Epithelial cell of alveolus of lung (primary cell): ENCODE measurements at places on chromosomes 3 and 15. TPM values are rescaled to one million over a fixed set of nuclear protein-coding genes. Genes with fewer than 3 reads are reported as not detected.

The PEX5L gene
- not detected in 2 replicates for total RNA-seq

The SLC15A2 gene
- under 0.01 TPM in 1 of 2 replicates, not detected in the other for total RNA-seq

The ISG20 gene
- total RNA-seq, result 3.9 and 7.4 TPM in 2 replicates

The SEC61A1 gene
- 217 and 371 TPM in 2 replicates for total RNA-seq

The HHLA2 gene
- 0.26 TPM in 1 of 2 replicates, not detected in the other for total RNA-seq

The IMPG2 gene
- total RNA-seq, result under 0.01 and 0.24 TPM in 2 replicates

The GABPB1 gene
- total RNA-seq, result 16.9 and 31.7 TPM in 2 replicates

The CAMK1 gene
- total RNA-seq, result 24.8 and 31.1 TPM in 2 replicates

The EFCC1 gene
- total RNA-seq, result 0.65 and 10.5 TPM in 2 replicates

The A4GNT gene
- total RNA-seq, result not detected in 2 replicates

The HES1 gene
- 2.2 and 29.2 TPM in 2 replicates for total RNA-seq

The GPR27 gene
- not detected in 2 replicates for total RNA-seq

The SPPL2A gene
- 76.9 and 100 TPM in 2 replicates for total RNA-seq

The CTXN2 gene
- not detected in 2 replicates for total RNA-seq

The SLC38A3 gene
- 0.40 TPM in 1 of 2 replicates, not detected in the other for total RNA-seq

The IGF2BP2 gene
- 50.7 and 61.2 TPM in 2 replicates for total RNA-seq

The LSMEM2 gene
- total RNA-seq, result not detected in 2 replicates

The KLF15 gene
- 2.1 and 9.5 TPM in 2 replicates for total RNA-seq

The MLF1 gene
- total RNA-seq, result 17.2 and 19.0 TPM in 2 replicates

The PLCH1 gene
- total RNA-seq, result under 0.01 and 0.08 TPM in 2 replicates

The TCTA gene
- total RNA-seq, result 30.3 and 34.0 TPM in 2 replicates

The LRRK1 gene
- 4.0 and 9.8 TPM in 2 replicates for total RNA-seq

The LDHAL6B gene
- not detected in 2 replicates for total RNA-seq

The GPR62 gene
- total RNA-seq, result 0.08 TPM in 1 of 2 replicates, not detected in the other
